ENCODE measurements at places on chromosomes 16 and 17.

GRCh38 chr16:29809031-29809747, 2.8 kb upstream of the PRRT2 start:
- no peak for DNase-seq

GRCh38 chr17:38451030-38451839, 23.0 kb downstream of the ARHGAP23 start:
- DNase-seq: no peak

- DNase-seq: no peak
Measured at GRCh38 chr16:79843631-79844043, 243.1 kb upstream of the MAF start.

DNA sequence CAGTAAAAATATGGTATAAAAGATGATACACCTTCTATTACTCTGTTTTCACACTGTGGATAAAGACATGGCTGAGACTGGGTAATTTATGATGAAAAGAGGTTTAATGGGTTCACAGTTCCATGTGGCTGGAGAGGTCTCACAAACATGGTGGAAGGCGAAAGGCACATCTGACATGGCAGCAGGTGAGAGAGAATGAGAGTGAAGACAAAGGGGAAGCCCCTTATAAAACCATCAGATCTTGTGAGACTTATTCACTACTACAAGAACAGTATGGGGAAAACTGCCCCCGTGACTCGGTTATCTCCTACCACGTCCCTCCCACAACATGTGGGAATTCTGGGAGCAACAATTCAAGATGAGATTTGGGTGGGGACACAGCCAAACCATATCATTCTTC, 45.6 kb downstream of the TBC1D26 start:
- DNase-seq: no peak

DNA sequence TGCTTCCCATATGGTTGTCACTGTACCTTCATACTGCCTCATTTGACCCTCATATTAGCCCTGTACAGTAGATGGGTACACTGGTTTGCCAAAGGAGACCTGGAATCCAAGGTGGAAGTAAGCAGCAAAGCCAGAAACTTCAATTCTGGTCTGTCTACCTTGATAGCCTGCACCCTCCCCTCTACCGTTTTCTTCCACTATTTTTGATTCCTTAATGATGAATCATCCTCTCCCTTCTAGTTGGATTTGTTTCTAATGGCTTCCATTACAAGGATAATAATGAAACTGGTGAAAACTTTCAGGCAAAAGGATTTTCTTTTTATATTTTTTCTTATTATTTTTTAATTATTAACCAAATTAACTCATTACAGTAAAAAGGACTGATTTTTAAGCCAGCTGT, 17.3 kb downstream of the TAC4 start:
- DNase-seq: no peak

DNA sequence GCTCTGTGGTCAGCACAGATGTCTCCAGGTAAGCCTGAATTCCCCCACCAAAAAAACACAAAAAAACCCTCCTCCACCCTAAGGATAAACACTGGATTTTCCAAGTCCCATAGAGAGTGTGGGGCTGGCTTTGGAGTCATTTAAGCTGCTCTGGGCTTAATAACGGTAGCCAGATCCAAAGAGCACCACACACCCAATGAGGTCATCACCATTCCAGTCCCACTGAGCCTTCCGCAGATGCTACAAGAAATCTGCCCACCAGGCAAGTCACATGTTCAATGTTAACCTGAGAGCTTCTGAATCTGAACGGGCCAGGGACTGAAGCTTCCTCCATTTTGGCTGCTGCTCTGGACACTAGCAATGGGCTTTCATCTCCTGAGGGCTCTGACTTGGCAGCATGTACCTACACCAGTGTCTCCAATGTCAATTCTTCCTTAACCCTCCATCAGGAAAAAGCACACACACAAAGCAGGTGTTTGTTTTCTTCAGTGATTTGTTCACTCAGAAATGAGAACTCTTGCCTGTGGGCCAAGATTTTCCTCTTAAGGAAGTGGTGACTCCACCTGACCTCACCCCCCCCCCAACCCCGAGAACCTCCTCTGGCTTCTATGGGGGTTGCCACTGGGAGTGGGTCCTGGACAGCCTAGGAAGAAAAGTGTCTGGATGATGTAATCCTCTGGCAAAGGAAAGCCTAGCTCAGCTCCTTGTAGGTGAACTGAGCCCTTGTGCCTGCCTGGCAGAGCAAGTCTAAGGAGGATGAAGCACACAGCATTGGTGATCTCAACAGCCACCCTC, 220.1 kb downstream of the FOXL1 start:
- no peak for DNase-seq

- peak; percentile 98 for DNase-seq
Measured at GRCh38 chr17:82051776-82052637, at the start of the genes GPS1 and RFNG. GPS1 (plus strand) TSS chr17:82051898; CDS start chr17:82051932, 34 bp downstream. RFNG (minus strand) TSS chr17:82051811; CDS start chr17:82051766, 45 bp downstream.

GRCh38 chr16:89958068-89958467, 9.5 kb downstream of the DEF8 start:
- DNase-seq: no peak

- no peak for DNase-seq
Measured at GRCh38 chr17:60422162-60422665, at the start of gene CHCT1. CHCT1 (plus strand) TSS chr17:60422489; CDS start chr17:60422593, 104 bp downstream.

DNA sequence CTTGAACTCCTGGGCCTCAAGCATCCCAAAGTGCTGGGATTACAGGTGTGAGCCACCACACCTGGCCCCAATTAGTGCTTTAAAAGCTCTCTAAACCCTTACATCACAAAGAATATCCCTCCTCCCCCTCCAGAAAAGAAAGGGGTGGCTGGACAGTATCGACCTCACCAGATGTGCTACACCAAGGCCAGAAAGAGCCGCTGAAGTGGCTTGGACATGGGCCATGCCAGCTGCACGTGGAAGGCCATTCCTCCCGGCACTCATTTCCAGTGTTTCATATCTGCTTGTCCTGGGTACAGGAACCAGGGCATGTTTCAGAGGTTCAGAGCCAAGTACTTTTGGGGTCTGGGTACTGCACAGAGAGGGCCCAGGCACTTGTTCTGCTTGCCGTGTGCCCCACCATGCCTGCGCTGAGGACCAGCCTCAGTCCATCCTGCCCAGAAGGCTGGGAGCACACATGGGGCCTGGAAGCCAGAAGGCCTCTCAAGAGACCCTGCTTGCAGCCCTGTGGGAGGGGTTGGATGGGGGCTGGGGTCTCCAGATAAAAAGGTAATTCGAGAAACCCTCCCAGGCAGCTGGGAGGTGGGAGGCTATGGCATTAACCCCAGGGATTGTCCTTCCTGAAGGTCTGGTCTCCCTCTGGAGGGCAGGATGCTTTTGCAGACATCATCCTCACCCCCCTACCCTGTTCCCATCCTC, 3.5 kb upstream of the SRRM2 start:
- no peak for DNase-seq

DNA sequence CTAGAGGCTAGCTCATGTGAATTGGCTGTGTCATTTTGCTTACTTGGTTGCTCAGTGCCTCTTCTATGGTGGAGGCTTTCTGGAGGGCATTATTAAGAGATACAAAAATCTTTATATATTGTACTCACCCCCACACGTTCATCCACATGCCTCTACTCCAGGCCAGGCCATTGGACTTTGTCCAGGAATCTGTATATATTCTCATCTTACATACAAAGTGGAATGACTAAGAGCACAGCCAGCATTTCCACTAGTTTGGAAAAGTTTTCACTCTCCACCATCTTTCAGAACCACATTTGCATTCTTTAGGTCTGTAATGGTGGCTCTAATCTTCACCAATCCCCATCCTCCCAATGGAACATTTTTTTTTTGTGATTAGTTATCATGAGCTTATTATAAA, 4.8 kb upstream of the GLG1 start:
- no peak for DNase-seq

- no peak for DNase-seq
Measured at GRCh38 chr17:79715098-79715942, 15.4 kb upstream of the ENPP7 start.

- DNase-seq: no peak
Measured at GRCh38 chr17:58764373-58764772, 8.7 kb downstream of the PPM1E start.

GRCh38 chr16:24493821-24494220, 45.5 kb upstream of the RBBP6 start:
- DNase-seq: no peak

DNA sequence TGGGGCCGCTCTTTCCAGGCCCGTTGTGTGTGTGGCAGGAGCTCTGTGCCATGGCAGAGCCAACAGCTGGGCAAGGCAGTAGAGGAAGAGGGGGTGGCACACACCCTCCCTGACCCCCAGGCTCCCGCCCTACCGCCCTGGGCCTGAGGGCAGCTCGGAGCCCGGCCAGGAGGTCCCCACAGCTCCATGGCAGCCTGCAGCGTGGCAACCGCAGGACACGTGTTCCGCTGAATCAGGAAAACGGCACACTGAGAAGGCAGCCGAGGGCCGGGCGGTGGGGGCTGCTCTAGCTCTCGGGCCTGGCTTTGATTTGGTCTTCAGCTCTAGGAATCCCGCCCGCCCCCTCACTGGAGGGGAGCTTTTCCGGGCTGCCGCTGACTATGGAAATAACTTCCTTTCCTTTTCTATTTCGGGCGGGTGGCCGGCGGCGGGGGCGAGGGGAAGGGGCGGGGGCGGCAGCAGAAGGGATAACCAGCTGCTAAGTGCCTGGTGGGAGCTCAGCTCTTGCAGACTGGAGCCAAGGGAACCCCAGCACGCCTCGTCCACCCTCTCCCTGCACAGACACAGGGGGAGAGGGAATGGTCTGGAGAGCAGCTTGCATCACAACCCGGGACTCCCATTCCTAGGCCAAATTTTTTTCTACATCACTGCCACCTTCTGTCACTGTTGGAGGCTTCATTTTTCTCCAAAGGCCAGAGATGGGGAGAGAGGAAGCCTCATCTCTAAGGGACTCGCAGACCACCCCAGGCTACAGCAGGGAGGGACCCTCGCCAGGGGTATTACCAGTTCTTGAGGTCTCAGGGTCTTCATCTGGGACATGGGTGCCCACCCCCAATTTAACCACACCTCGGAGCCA, 24.8 kb upstream of the MRPS23 start:
- no peak for DNase-seq

GRCh38 chr16:89697161-89697615, 4.3 kb downstream of the SPATA2L start:
- no peak for DNase-seq

DNA sequence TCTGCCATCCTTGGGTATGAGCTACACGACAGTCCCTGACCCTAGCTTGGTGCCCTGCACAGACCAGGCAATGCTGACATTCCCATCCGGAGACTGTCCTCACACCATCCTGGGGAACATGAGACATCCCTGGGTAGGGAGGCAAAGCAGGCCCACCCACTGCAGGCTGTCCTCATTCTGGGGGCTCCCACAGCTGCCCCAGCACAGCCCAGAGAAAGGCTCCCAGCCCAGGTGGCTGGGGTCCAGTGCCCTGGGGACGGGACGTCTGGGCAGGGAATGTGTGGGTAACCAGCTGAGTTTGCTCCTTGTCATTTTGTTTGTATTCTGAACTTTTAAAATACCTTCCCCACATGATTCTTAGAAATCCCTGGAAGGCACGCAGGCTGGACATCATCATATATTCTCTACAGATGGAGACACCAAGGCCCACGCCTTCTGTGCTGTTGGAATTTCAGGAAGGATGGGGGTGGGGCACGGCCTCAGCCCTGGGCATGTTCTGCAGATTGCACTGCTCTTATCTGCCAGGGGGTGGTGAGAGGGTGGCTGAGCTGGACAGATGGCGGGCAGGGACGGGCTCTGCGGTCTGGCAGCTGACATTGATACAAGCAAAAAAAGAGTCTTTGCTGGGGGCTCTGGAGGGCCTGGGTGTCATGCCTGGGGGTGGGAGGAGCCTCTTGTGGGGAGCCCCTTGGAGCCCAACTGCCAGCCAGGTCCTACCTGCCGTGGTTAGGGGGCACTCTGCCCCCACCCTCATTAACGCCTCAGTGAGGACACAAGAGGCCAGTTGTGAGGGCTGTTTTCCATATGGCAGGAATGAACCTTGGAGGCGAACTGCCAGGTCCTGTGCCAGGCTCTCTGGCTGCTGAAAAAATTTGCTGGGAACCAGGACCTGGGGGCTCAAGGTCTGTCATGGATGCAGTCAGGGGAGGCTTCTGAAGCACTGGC, 28.4 kb downstream of the LRRC75A start:
- DNase-seq: no peak

- no peak for DNase-seq
Measured at GRCh38 chr16:59729613-59730012, 995.5 kb upstream of the GOT2 start.

GRCh38 chr16:84535408-84535807, 30.9 kb upstream of the MEAK7 start:
- DNase-seq: no peak

DNA sequence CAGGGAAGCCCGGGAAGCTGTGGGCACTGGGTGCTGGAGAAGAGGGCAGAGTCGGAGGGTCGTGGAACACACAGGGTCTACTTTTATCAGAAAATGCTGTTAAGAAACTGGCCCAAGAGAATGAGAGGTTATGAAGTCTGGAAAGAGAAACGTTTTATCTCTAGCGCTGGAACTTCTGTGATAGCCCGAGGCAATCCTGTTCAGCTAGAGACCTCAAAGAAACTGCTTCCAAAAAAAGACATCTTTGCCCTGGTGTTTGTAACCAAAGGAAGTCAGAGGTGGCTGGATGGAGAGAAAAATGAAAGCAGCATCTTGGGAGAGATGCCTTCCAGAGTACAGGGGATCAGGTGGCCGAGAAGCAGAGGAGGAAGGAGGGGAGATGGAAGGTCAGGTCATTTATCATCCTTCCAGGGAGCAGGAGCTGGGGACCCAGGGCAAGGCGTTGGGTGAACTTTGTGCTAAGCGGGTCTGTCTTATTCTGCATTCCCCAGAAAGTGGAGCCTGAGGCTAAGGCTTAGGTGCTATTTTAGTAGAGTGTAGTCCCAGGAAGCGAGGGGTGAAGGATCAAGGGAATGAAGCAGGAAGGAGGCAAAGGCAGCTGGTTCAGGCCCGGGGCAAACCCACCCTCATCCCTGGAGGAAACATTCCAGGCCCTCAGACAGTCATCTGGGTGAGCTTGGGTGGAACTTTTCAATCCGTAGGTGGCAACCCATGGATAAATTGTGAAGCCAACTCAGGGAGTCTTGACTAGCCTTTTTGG, 66.5 kb downstream of the MGAT5B start:
- no peak for DNase-seq

DNA sequence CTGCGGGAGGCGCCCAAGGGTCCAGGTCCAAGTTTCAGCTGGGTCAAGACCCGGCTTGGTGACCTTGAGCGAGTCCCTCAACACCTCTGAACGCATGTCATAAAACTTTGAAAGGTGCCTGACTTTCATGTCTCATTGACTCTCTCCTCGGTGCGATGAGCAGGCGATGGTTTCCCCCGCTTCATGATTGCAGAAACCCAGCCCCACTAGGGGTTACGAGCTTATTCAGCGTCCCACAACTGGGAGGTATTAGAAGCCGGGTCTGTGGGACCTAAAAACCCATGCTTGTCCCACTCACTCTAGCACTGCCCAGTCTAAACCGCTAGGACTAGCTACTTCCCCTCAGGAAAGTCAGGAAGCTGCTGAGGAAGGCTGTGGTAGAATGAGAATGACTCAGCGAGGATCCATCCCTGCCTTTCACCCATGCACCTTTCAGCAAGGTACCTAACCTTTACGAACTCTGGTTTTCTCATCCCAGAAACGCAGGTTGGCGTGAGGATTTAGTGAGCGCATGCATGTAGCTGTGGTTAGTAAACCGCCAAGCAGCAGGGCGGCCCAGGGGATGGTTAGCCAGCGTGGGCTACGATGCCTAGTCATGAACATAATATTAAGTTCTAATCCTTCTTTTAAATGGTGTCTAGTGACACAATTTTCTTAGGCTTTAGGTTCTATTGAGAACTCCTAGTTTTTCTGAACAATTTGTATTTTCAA, 26.2 kb upstream of the RFFL start:
- DNase-seq: peak; percentile 51

GRCh38 chr17:13569398-13570123, 32.2 kb downstream of the HS3ST3A1 start:
- no peak for DNase-seq

Measured in GM13977 (cell line).